ENCODE measurements at places on chromosomes 6 and 20.

- no peak for DNase-seq
Measured at GRCh38 chr6:63724721-63725120, 89.1 kb downstream of the PHF3 start.

- DNase-seq, result no peak
Measured at GRCh38 chr6:5034328-5034727, 30.5 kb upstream of the RPP40 start.

- no peak for DNase-seq
Measured at GRCh38 chr6:81003894-81004293, 748.6 kb downstream of the TENT5A start.

- DNase-seq, result no peak
Measured at GRCh38 chr6:160737934-160738333, 35.9 kb downstream of the PLG start.

- no peak for DNase-seq
Measured at GRCh38 chr20:62267543-62267942, 29.2 kb downstream of the OSBPL2 start.

DNA sequence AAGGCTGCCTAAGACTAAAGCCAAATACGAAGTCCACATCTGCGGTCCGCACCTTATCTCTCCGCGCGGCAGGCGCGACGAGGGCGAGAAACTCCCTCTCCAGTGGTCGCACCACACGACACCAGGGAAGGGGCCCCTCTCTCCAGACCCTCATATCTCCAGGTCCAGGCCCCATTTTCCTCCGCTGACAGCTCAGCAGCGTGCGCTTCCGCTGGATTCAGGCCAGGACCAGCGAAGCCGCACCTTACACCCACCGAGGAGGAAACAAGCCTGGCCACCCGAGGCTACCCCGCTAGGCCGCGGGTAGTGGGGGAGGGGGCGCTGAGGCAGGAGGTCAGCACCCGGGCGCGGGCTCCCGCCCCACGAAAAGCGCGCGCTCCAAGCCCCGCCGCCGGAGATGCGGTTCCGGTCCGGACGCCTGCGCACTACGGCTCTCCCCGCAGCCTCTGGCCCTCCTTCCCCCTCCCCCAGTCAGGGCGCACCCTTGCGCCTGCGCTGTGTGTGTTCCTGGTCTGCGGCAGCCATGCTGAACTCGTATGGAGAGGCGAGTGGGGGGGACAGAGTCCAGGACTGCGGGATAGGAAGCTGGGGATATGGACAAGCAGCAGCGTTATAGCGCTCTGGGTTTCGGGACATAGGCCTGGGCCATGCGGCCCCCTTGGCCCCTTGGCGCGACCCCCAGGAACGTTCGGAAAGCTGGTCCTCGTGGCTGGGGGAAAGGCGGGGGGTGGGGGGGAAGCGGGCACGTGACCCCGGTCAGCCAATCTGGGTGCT, at the start of gene BRD2:
Gene BRD2, plus strand, starts transcription at position 502 of the 774 bp plus-strand sequence. CDS start 4,305 bp downstream, outside the sequence.
- DNase-seq, result peak; percentile 95

DNA sequence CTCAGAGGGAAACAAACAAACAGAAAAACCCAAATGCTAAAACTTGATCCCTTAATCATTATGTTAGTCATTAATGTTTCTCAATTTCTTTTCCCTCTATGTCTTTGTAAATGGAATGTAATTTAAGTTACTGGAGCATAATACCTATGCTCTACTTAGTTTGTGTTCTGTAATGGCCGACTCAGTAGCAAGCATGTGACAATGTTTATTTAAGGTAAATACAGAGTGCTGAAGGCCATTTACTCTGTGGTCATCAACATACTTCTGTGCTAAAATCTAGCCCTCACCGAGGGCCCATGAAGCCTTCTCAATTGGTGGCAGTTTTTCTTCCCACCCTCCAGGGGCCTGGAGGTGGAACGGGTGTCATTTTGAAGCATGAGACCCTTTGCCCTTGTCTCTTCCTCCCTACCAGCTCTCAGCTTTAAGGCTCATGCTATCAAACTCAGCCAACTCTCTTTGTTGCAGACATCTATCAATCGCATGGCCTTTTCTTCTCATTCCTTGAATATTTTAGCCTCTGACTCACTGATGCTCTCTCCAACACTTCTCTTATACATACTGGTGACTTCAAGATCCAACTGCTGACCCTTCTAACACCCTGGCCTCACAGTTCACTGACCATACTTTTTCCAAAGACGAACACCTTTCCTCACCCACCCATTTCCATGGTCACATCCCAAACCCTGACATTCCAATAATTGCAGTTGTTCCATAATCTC, 48.2 kb downstream of the STX7 start:
- no peak for DNase-seq

GRCh38 chr20:46367967-46368901, 38.2 kb downstream of the ELMO2 start:
- no peak for DNase-seq

GRCh38 chr6:105452924-105453756, 50.3 kb upstream of the PREP start:
- DNase-seq, result no peak

DNA sequence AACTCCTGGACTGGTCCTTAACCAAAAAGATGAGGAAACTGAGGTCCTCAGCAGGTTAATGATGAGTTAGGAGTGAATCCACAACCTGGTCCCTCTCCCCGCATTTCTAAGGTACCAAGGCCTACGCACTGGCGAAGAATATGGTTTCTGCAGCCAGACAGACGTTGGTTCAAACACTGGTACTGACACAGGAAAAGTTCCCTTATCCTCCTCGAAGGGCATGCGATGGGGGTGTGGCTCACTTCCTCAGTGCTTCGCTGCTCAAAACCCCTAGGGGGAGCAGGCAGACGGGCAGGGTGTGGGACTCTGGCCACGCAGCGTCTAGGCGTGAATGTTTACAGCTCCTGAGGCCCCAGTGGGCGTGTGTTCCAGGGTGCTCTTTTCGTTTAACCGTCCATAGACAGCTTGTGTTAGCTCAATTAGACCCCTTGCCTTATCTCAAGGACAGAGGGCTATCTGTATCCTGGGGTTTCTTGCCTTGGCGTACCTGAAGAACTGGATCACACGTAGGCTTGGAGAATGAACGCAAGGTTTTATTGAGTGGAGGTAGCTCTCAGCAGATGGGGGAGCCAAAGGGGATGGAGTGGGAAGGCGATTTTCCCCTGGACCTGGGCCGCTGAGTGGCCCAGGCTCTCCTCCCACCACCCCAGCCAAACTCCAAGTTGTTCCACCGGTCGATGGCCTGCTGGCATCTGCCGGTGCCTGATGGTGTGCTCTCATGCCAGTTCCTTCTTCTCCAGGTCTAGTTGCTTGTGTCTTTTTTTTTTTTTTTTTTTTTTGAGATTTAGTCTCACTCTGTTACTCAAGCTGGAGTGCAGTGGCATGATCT, 31.8 kb upstream of the PTPN1 start:
- no peak for DNase-seq

- DNase-seq, result no peak
Measured at GRCh38 chr6:121436274-121436857, 920 bp downstream of the GJA1 start.

DNA sequence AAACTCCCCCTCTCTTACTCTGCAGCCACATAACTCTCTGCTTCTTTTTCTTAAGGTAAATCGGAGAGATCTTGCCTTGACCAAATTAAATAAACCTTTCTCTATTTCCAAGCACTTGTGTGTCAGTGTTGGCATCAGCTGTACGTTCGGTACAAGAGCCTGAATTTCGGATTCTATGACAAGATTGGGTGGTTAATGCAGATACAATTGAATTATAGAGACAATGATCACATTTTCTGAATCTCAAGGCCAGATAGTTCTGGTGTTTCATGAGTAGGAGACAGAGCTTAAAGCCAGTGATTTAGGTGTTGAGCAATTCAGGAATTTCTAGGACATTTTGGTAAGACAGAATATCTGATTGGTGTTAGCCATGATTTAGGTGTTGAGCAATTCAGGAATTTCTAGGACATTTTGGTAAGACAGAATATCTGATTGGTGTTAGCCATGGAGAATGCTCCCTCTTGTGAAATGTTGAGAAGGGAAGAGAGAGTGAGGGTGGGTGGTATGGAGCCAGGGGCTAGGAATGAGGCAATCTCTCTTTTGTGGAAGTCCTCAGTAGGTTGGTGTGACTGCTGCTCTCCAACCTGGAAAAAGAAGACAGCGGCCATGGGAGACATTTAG, 5.1 kb downstream of the SPINT3 start:
- no peak for DNase-seq

DNA sequence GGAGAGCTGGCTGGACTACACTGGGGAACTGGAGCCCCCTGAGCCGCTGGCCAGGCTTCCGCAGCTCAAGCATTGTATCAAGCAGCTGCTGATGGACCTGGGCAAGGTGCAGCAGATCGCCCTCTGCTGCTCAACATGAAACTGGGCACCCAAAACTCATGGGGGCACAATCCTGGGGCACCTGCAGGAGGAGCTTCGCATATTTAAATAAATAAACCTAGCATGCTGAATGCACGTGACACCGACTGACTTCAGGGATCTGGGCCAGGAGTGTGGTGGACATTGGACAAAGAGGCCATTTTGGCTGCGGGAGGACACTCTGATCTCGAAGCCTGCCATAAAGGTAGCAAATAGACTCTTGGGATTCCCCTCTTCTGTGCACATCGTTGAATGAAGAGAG, 6.8 kb downstream of the SCAND1 start:
- no peak for DNase-seq

DNA sequence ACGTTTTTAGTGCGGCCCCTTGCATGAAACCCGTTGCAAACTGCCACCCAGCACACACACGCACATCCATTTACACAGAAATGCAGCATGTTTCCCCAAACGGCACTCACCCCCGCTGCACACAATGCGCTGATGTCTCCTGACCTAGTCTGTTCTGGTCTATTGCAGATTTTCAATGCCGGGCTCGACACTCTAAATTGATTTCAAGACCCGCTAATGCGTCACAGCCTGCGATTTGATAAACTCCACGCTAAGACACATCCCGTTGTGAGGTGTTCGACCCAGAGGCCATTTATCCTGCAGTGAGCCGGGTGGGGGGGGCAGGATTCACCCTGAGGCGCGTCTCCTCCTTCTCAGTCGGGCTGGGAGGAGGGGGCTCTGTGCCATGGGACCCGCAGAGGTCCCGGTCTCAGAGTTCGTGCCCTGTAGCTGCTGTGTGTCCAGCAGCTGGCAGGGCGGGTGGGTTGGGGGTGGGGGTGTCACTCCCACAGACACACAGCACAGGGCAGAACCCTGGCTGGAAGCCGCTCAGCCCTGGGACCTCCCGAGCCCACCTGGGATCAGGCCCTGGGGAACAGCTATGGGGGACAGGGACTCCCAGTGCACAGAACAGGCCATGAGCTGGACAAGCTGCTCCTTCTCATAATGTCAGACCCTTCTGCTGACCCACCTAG, 367.9 kb downstream of the PREX1 start:
- DNase-seq, result no peak

- no peak for DNase-seq
Measured at GRCh38 chr6:148983101-148983761, 236.4 kb downstream of the UST start.

DNA sequence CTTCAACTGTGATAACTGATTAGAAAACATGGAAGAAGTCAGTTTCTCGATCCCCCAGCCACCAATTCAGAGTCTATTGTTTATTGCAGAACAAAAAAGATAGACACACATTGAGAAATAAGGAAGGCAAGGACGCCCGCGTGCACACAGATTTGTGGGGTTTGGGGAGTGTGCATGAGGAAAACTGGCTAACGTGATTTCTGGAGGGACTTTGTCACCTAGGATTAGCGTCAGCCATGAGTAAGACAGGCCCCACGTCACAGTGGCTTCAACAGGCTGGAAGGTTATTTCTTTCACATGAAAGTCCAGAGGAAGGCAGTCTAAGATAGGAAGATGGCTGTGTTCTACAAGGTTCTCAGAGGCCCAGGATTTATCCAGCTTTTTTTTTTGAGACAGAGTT, 7.7 kb downstream of the ZNF341 start:
- DNase-seq, result no peak

GRCh38 chr20:48787861-48788375, 39.9 kb downstream of the PREX1 start:
- no peak for DNase-seq

GRCh38 chr6:14066782-14067406, 50.7 kb upstream of the CD83 start:
- DNase-seq, result peak; percentile 94

DNA sequence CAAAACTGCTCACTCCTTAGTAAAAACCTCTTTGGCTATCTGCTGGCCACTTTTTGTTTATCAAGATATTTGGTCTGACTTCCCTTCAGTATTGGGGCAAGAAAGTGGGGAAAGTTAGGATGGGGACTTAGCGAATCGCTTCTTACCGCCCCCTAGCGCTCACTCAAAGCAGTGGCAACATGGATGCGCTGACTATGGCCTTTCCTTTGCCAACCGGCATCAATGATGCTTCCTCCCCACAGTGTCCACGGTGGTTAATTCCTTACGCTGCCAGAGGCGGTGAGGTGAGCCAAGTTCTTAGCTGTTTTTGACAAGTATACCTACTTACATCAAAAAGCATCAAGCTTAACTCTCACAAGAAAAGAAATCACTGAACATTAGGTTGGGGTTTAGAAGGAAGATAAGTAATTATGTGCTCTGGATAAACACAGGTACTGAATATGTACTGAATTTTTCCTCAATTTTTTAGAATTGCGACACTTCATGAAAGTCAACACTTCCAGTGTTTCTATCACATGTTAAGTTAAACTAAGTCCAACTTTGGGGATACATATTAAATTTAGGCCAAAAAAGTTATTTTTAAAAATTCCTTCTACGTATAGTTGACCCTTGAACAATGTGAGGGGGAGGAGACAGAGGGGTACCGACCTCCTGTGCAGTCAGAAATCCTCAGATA, 86.7 kb downstream of the GMDS start:
- no peak for DNase-seq

DNA sequence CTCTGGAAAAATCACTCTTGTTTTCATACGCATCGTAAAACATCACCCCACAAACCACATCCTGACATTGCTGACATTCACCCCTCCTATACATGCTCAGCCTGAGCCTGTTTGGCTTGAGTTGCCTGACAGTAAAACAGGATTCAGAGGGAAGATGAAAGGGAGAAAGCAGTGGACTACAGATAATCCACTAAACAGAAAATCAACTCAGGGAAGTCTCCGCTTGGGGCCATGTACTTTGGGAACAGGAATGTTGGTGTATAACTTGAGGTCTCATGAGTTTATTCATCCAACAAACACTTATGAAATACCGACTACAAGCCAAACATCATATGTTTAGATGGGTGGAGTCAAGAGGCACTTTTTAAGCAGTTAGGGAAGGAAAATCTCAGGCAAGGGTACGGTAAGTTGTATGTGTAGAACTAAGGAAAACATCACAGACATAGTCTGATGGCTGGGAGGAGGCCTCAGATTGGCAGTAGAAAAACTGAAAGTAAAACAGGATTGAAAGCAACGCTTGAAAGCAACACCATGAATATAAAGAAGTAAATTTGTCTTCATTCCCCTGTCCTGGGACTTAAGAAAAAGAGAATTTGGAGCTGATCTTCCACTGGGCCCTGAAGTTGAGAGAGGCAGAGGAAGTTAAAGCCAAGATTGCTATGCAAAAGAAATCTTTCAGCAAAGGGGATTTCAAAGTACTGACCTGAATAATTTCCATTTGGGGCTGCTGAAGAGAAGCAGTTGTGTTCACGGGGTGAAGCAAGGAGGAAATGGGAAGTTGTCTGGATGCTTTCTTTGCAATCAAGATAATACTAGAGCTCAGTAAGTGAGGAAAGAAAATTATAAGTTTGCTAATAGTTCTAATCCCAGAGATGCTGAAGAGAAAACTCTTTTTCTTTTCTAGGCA, 28.8 kb downstream of the PDE7B start:
- DNase-seq, result no peak

- DNase-seq, result no peak
Measured at GRCh38 chr20:5065166-5065878, 54.4 kb downstream of the PCNA start.
